ENCODE measurements at places on chromosomes 12 and 14.

DNA sequence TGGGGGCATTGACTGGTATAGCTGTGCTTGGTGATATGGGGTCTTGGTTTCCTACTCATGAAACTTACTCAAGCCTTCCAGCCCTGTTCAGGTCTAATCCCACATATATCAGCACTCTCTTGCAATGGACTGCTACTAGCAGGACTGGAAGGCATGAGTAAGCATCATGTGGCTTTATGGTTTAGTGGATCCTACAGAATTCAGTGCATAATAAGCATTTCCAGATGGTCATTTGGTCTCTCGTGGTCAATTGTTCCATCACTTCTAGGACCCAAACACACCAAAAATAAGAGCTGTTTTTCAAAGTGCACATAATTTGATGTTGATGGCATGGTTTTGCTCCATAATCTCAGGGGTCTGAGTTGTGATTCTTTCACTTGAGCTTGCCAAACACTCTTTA, 114.4 kb downstream of the LMNTD1 start:
- no peak for DNase-seq

- DNase-seq: no peak
Observed at GRCh38 chr12:69765515-69765914, 26.9 kb downstream of the RAB3IP start.

- DNase-seq: no peak
Observed at GRCh38 chr12:25469861-25470260, 83.2 kb downstream of the LMNTD1 start.

- no peak for DNase-seq
Observed at GRCh38 chr14:20415782-20416206, 2.5 kb upstream of the TEP1 start.

- DNase-seq: peak; percentile 90
Observed at GRCh38 chr12:114555451-114555850, 128.5 kb downstream of the TBX3 start.

DNA sequence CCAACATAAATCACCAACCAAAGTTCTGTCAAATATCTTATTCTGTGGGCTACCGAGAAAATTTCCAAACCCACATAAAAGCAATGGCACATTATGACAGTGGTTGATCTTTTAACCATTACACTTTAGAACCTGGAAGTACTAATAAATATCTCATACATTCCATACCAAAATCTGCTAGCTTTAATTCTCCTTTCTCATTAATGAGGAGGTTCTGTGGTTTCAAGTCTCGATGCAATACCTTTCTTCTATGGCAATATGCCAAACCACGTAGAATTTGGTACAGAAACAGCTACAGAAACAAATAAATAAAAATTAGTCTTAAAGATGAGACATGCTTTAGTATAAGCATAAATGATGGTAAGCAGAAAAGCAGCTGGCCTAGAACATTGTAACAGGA, 100.7 kb downstream of the ELK3 start:
- no peak for DNase-seq

DNA sequence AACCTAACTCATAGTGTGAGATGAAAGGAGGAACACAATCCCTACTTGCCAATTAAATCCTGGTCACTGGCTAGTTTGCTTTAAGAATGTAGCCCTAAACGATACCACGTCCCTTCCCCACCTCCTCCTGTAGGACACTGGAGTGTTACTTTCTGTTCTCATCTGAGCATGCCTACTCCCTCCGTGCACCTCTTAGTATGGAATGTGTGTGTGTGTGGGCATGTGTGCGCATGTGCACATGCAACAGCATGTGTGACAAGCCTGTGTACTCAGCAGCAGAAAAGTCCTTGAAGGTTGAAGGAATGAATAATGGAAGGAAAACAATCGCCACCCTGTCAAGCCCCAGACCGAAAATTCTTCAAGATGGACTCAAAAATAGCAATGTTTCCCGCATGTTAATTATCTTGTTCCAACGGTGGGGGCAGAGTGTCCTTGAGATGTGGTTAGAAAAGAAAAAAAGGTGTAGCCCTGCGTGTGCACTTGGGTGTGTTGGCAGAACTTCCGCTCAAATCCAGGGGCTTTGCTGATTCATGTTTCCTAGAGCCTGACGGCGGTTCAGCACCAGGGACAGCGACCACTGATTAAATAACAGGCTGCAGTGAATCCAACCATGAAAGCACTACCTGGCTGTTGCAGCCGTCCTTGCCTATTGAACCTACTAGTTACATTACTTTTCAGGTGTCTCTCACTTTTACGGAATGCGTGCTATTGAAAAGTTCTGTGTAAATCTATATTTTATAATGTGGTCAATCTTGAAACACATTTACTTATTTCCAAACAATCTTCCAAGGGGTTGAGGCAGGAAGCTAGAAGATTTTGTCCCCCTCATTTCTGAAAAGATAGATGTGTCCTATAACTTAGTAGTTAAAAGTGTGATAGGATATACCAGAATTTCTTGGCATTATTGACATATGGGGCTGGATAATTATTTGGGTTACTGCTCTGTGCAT, 79.8 kb downstream of the SRRM4 start:
- DNase-seq: peak; percentile 17

DNA sequence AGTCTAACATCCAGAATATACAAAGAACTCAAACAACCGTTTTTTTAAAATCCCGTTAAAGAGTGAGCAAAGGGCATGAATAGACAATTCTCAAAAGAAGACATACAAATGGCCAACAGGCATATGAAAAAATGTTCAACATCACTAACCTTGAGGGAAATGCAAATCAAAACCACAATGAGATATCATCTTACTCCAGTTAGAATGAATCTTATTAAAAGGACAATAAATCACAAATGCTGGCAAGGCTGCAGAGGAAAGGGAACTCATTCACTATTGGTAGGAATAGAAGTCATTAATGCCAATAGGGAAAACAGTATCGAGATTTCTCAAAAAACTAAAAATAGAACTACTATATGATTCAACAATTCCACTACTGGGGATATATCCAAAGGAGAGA, 520.1 kb downstream of the RMST start:
- no peak for DNase-seq
